ENCODE measurements at places on chromosomes 11 and 22.
A peak's percentile ranks its signal among the peaks of the same experiment; 100 is the strongest.

DNA sequence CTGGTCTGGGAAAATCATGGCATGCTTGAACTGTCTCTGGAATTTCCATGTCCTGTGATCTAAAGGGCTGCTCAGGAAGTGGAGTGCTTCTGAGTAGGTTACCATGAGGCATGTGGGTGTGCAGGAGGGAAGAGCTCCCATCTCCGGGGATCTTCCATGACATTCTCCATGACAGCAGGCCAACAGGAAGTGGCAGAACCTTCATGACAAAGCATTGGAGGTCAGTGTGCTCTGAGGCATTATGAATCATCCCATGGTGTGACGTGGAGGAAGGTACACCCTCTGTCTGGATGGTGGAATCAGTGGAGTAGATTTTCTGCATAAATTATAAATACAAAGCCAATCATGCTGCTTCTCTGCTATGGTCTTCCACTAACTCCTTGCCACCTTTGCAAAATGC is 139.6 kb upstream of the E2F8 start:
- no peak for DNase-seq

GRCh38 chr11:64041846-64042245 is 6.1 kb downstream of the FLRT1 start:
- DNase-seq, result no peak

- no peak for DNase-seq
Observed at GRCh38 chr22:37026325-37026724, 6.8 kb downstream of the MPST start.

DNA sequence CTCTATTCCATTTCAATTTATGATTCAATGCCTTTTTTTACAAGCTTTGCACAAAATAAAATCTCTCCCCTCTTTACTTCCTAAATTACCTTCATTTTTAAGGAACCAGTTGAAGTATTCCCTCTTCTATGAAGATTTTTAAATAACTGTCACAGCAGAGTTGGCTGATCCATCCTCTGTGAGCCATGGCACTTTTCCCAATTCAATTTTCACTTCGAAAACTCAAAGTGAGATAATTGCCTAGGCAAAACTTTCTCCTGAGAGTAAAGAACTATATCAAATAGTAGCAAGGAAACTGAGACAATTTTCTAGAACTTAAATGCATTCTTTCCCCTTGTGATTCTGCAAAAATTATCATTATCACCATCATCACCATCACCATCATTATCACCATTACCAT is 259.9 kb upstream of the ARHGAP20 start:
- DNase-seq, result no peak

DNA sequence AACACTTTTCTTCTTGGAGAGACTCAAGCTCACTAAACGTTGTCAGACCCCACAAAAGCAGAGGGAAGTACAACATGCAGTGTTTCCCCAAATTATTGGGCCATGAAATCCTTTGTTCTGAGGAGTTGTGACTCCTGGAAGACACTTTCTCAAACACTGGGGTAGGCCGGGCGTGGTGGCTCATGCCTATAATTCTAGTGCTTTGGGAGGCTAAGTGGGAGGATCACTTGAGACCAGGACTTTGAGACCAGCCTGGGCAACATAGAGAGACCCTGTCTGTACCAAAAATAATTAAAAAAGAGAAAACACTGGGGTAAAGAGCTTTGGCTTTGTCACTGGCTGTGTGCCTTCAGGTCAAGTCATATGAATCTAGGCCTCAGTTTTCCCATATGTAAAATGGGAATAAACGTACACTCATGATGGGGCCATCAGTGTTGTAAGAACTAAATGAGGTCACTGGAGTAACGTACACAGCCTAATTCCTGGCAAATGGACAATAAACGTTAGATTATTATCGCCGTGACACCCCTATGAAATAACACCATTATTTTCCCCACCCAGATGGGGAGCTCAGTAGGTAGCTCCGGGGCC is 92.0 kb downstream of the RRM1 start:
- DNase-seq, result no peak

- no peak for DNase-seq
Observed at GRCh38 chr11:88482871-88483301, 145.3 kb upstream of the CTSC start.

GRCh38 chr11:107043242-107044006 is 25.1 kb upstream of the GUCY1A2 start:
- DNase-seq, result no peak

DNA sequence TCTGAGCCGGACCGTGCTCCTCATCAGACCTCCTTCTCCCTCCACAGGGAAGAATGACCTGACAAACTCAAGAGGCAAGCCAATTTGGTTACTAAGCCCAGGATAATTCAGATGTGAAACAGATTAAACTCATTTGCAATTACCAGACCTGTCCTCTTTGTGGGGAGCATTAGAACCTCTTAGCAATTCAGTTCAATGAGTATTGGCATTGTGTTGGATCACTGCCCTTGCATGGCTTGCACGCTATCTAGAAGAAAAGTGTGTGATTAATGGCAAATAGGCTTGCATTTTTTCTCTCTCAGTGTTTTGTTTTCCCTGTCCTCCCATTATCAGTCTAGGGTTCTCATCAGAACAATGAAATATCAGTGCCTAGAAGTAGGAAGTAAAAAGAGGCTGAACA is 365.6 kb downstream of the OPCML start:
- DNase-seq, result no peak

DNA sequence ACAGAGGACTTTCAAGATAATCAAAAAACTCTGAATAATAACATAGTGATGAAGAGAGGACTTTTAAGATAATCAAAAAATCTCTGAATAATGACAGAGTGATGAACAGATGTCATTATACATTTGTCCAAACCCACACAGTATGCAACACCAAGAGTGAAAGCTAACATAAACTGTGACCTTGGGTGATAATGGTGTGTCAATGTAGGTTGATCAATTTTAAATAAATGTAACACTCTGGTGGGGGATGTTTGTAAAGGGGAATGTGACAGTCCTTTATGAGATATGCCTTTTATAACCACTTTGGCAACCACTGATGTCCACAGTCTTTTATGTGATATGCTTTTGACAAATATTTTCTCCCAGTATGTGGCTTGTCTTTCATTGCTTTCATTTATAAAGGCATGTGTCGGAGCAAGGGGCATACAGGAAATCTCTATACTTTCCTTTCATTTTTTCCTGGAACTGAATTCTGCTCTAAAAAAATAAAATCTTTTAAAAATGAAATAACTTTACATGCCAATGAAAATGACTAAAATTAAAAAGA is 10.3 kb upstream of the OR9G1 start:
- DNase-seq, result no peak

DNA sequence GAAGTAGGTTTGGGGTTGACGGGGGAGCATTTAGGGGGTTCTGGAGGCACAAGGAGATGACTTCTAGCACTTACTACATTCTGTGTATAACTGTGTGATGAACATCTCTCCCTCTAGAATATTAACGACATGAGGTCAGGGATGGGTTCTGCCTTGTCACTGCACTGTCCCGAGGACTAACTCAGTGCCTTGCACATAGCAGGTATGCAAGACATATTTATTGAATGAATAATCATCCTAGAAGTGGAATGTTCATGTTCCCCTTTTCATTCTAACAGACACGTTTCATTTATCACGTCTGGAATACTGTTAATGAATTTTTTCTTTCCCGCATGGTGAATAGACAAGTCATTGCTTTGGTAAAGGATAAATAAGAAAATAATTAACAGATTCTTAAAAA is 12.6 kb downstream of the SYT13 start:
- DNase-seq, result no peak

- DNase-seq, result no peak
Observed at GRCh38 chr11:81345609-81346008, 1388.1 kb downstream of the FAM181B start.

DNA sequence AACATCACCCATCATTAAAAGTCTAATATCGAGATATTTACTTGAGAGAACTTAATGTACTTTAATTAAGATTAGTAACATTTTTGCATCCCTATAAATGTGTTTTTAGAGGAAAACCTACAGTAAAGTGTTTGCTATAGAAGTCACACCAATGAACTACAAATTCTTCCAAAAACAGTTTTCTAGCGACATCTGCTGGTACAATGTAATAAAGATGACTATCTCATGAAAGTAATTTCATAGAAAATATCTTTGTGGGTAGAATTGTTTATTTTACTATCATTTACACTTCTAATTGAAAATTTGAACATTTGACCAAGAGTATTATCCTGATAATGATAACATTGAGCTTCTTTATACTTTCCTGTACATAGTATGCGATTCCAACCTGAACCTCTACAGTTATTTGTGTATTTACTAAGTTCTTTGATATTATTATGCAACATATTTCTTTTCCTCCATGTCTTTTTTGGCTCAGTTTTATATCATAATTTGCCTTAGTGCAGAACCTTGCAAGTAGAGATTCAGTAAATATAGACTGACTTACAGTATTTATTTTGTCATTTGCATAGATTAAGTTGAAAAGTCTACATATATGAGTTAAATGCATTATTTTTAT is 252.7 kb downstream of the TMEM135 start:
- peak; percentile 55 for DNase-seq

DNA sequence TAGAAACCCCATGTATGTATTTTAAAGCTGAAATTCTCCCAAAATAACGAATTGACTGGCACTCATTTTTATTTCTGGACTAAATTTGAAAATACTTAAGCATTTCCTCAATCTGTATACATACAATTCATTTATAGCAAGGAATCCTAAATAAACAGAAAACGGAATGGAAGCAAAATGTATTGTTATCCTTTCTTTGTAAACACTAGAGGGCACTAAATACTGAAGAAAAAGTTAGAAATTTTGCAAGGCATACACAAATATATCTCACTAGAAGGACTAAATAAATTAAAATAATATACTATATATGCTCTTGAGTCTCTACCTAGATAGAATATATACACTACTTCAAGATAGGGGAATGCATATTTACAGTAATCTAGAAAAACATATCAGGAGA is 23.1 kb upstream of the ANO5 start:
- no peak for DNase-seq

GRCh38 chr22:44199866-44200265 is 19.1 kb downstream of the PARVG start:
- DNase-seq, result no peak

DNA sequence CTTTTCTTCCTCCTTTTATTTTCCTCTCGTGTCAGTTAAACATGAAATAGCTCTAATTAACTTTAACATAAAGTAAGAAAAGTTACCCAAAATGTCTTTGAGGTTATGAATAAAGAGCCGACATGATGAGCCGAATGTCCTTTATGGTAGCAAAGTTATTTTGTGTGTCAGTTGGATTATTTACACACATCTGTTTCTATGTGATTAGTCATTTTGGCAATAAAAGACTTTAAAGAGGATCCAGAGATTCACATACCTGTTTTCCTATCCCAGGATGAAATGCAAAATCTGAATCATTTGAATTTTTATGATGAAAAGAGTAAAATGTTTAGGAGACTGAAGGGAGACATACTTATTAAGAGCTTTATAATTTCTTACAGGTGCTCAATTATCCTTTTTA is 34.0 kb upstream of the TECTA start:
- no peak for DNase-seq

GRCh38 chr11:115884800-115885534 is 380.8 kb upstream of the CADM1 start:
- DNase-seq, result no peak

- DNase-seq, result no peak
Observed at GRCh38 chr11:65503368-65503948, 4.6 kb downstream of the MALAT1 start.

- no peak for DNase-seq
Observed at GRCh38 chr11:73939096-73939495, 11.7 kb upstream of the DNAJB13 start.

- no peak for DNase-seq
Observed at GRCh38 chr22:19691721-19692341, 22.5 kb upstream of the SEPTIN5 start.

GRCh38 chr22:35541254-35541748 is 670 bp downstream of the RASD2 start:
- peak; percentile 22 for DNase-seq

DNA sequence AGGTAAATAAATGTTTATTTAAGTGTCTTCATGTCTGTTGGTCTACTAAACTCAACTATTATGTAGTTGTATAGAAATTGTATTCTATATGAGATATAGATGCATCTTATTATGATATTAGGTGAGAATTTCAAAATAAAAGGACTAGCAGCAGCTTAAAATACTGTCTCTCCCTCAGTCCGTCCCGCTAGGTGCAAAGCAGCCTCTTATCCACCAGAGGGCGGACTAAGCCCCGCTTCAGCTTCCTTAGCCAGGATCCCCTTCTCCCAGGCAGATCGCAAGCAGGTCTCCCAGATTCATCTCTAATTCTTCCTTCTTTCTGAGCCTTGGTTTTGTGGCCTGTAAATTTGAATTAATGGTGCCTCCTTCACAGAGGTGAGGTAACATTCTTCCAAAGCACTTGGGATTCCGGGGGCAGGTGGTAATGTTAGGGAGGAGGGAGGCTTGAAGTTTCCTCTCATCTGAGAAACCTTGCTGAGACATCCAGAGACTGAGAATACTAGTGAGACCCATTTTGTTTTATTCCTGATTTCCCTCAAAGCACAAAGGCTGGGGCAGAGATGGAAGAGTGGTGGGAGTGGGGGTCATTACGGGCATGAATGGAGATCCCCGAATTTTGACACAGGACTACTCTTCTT is 13.5 kb upstream of the INSC start:
- peak; percentile 72 for DNase-seq

DNA sequence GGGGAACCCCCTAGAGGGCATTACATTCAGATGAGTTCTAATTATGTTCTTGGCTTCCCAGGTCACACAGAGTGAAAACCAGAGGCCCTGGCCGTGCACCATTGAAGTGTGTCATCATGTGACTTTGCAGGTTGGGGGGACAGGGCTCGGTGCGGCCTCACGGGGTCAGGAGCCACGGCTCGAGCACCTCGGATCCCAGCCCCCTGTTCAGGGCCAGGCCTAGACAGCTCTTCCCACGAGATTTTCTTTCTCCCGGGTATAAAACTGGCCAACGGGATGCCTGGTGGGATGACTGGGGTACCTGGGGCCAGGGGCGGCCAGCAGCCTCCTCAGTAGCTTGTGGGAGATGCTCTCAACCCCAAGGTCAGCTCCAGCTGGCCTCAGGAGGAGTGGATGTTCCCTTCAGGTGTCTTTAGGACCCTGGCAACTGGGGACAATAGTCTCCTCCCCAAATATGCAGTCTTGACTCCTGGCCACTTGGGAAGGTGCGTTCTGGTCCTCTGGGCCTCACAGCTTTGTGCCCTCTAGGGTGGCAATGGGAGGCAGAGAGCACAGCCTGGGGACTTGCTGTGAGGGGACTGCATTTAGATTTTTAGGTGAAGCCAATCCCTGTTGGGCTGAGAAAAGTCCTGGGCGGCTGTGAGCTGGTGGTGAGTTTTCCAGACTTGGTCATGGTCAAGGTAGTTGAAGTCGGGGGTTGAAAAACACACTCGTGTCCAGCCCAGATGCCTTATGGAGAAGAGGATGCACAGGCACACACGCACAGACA is 95.6 kb downstream of the KCNQ1 start:
- DNase-seq, result no peak
